ENCODE measurements at places on chromosomes 12 and 14.

DNA sequence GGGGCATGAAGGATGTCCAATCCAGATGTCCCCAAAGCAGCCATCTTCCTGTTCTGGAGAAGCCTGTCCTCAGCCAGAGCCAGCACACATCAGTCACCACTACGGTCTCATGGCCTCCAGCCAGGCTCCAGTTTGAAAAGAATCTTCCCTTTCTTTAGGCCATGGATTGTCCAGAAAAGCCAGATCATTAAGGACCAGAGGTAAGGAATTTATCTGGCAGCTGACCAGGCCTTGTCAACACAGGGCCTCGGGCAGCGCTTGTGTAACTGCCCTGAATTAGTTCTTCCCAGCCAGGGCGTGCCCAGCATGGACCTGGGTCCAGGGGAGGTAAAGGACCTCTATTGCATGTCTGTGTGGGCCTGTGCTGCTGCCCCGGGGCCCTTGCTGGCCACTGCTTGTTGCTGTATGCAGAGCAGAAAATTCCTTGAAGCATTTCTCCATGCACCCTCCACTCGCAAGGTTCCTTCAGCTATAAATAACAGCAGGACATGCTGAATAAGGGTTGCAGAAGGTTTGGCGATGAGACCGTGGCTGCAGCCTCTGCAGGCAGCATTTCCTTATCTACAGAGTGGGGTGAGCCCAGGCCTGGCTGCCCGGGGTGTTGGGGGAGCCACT is 21.7 kb upstream of the VPS37B start:
- DNase-seq = no peak

- DNase-seq = no peak
Observed at GRCh38 chr12:83473408-83474095, 786.8 kb downstream of the TMTC2 start.

DNA sequence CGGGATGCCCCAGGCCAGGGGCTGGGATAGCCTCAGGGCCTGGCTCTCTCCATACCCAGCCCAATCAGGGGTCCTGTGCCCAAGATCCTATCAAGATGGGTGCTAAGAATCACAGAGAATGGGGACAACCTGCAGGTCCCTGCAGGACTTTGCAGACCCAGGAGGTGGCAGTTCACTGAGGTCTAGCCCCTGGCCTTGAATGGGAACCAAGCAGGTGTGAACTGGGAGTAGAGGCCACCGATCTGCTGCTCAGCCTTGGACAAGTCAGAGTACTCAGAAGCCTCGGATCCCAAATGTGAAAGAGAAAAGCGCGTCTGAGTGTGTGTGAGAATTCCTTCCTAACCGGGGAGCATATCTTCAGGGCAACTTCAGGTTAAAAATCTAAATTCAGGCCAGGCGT is 76.2 kb downstream of the ARL6IP4 start:
- DNase-seq = no peak

- peak; percentile 30 for DNase-seq
Observed at GRCh38 chr14:52068615-52069306, at the start of gene NID2. Gene NID2 (minus strand): TSS chr14:52069059. CDS start chr14:52068994, 65 bp downstream.

GRCh38 chr12:101773650-101774162 is 34.4 kb upstream of the SYCP3 start:
- peak; percentile 38 for DNase-seq

DNA sequence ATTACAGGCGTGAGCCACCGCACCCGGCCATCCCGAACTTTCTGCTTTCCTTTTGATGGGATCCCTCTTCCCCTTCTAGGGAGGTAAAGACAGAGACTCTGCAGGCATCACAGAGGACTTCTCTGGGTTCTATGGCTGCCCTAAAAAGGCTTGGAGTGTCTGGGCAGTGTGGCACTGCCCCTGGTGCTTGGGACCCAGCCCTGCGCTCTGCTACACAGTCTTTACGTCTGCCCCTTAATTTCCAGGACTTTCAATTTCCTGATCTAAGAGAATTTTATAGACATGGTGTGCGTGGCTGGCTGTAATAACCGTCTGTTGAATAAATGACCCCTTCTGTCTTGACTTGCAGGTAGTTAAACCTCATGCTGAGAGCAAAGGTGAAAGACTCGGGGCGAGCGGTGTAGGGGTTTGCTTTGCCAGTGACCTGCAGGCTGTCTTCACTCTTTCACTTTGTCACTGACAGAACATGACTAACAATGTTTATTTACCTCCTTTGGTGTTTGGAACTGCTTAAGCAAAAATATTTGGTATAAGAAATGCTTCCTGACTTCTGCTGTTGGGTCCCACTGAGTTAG is 110.9 kb upstream of the MAP1LC3B2 start:
- no peak for DNase-seq

GRCh38 chr12:124734224-124734788 is 129.4 kb downstream of the SCARB1 start:
- DNase-seq = no peak

DNA sequence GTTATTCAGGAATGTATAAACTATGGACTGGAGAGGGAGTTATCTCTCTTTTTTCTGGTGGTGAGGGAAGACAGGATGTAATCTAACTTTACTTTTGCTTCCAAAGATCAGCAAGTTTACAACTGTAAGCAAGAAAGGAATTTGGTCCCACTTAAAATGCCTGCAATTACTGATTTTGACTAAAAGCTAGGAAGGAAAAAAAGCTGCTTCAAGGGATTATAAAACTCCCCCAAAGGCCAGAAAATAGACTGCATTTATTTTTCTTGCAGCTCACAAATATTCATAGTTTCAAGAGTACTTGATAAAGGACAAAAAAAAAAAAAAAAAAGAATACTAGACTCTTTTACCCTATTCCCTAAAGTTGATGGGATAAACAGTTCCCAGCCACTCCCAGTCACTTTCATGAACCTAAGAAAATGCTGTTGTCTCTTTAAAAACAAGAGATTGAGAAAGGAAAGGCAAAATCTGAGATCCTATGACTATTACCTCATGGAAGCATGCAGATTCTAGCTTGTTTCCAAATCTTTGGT is 128.7 kb upstream of the BMP4 start:
- no peak for DNase-seq

DNA sequence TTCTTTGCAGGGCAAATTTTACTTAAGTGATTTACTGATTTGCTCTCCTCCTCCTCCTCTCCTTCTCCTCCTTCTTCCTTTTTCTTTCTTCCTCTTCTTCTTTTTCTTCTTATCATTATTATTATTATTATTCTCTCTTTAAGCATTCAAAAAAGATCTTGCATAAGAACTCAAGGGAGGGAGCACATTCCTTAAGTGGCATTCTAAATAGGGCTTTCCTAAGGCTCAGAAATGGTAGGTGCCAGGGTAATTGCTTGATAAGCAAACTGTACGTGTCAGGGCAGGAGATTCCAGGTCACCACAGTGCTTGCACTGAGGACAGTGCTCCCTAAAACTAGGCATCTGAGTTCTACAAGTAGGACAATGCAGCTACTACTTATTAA is 92.4 kb downstream of the SPTSSA start:
- no peak for DNase-seq

DNA sequence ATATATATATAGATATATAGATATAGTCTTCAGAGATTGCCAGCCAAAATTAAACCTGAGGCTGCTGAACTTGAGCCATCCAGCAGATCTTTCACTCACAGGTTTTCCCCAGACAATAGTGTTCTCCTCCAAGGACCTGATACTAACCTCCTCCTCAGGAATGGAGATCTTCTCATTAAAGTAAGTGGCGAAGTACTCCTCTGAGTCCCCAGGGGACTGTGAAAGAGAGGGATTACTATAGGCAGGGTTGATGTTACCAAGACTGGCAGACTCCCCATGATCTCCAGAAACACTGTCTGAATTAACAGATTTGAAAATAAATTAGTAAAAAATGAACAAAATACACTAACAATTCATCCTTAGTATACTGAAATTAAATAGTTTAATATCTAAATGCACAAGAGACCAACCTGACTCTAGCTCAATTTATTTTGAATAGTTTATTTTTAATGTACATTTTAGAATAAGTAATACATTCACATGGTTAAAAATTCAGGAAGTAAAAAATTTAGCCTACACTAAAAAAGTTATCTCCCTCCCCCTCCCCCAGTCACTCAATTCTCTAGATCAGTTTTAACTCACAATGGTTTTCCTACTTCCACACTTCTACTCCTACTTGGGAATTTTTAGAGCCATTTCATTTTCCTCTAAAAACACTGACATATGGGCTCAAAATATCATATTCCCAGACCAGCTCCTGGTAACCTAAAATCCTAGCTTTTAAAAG is 17.7 kb downstream of the SLC11A2 start:
- DNase-seq = no peak

- no peak for DNase-seq
Observed at GRCh38 chr12:32467959-32468863, 68.9 kb downstream of the FGD4 start.

DNA sequence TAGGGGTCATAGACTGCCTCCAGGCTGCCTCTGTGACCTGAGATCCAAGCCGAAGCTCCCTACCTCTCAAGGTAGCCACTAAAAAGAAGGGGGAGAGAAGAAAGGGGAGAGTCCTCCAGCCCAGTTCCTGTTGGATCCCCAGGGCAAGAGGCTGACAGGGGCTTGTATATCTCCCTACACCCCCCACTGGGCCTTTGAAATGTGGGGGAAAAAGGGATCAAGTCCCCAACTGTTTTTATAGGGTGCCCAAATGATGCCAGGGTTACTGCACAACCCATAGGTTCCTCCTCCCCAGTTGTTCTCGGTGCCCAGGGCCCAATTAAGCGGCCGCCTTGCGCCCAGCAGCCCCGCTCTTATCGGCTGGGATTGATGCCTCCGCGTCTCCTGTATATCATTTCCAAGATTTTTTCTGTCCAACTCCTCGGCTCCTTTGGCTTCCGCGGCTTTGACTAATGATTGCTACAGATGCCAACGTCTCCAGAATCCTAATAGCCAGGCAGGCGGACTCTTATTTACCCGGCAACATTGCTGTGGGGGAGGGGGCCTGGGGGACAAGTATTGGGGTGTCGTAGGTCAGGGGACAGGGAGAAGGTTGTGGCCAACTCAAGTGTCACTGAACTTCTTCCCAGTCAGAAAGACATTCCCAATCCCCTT is 7.6 kb upstream of the HOXC4 start:
- DNase-seq = no peak

DNA sequence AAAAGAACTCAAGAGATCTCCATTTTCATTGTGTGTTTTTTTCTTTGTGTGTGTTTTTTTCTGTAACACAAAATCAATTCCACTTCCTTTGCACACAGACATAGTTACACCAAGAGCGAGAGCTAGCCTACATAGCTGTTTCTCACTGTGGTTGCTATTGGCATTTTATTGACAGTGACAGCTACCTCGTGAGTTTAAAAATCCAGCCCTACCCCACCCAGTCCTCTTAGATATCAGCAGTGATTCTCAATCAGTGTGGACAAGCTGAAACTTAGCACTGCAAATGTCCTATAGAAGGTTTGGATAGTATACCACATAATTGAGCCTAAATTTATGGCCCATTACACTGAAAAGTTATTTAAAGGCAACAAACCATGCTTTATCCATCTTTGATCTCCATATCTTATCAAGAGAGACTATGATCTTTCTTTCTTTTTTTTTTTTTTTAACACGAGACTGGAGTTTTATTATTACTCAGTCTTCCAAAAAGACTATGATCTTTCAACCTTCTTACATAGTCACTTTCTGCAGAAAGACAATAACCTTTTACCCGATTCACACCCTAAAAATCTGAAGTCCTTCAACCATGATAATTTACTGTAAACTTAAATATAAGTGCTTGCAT is 46.8 kb downstream of the ATP2B1 start:
- DNase-seq = no peak

DNA sequence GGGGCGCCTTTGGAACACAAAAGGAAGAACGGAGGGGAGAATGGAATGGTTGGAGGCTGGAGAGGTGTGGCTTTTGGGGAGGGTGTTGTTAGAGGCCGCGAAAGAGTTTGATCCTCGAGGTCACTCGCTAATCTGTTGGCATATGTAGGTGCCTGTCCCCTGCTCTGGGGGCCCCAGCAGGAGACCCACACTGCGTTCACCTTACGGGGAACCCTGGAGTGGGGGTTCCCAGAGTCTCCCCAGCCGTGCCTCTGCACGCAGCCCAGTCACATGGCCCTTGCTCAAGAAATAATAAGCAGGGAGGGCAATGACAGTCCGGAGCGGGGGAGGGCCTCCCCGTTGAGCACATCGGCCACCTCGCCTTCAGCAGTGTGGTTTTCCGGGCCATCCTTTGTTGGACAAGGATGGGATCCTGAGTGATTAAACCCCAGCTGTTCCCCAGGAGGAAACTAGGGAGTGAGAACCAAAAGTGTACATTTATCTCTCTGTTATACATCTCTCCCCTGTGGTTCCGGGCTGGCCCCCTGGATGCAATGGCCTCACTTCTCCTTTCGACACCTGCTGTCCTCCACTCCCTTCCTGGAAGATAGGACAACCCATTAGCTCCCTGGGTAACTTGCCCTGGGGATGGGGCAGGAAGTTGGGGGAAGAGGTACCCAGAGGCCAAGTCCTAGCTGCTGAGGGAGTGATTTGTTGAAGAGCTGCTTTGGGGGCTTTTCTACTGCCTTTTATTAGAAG is 1.3 kb downstream of the PLEKHG3 start:
- no peak for DNase-seq

DNA sequence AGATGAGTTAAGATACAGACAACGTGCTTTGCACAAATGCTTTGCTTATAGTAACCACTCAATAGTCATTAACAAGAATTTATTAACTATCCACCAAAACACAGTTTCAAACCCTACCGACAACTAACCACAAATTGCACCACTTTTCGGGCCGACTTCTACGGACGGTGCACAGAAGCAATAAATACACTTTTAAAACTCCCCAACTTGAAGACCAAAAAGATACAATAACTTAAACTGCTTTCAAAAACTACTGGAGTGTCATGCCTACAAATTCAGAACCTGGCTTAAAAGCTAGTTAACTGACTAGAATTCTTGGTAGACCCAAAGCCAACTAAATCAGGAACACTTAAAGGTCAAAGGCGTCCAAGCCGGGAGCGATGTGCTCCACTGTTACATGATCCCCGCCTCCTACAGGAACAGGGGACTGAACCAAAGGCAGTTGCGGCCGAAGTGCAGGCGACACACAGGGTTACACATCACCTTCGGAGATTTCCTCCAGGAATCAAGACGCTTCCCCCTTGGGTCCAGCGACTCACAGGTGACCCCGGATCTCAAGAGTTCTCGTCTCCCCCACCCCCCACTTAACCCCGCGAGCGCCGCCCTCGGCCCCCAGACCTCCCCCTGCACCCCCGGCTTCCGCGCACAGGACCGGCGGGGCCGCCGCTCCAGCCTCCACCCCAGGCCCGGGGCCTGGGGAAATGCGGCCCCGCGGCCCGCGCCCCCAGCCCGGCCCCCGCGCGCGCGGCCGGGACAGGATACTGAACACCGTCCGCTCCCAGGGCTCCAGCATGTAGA is 507 bp downstream of the SPTSSA start:
- DNase-seq = peak; percentile 24

DNA sequence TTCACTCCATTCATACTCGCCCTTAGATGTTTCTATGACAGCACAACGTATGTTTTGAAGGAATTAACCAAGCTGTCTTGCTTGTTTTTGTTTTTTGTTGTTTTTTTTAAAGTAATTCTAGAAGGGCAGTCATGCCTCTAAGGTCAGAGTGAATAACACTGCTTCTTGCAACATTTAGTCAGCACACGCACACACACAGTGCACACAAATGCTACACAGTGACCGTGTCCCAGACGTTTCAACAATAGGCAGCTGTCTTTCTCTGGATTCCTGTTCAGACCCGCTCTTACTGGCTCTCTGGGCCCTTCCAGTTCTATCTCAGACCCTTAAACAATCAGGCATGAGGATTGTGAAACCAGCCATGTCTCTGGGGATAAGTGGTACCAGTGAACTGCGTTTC is 351.0 kb upstream of the FKBP4 start:
- no peak for DNase-seq
